Hepatic stellate cell (primary cell): ENCODE measurements at places on chromosomes 12 and 14.

DNA sequence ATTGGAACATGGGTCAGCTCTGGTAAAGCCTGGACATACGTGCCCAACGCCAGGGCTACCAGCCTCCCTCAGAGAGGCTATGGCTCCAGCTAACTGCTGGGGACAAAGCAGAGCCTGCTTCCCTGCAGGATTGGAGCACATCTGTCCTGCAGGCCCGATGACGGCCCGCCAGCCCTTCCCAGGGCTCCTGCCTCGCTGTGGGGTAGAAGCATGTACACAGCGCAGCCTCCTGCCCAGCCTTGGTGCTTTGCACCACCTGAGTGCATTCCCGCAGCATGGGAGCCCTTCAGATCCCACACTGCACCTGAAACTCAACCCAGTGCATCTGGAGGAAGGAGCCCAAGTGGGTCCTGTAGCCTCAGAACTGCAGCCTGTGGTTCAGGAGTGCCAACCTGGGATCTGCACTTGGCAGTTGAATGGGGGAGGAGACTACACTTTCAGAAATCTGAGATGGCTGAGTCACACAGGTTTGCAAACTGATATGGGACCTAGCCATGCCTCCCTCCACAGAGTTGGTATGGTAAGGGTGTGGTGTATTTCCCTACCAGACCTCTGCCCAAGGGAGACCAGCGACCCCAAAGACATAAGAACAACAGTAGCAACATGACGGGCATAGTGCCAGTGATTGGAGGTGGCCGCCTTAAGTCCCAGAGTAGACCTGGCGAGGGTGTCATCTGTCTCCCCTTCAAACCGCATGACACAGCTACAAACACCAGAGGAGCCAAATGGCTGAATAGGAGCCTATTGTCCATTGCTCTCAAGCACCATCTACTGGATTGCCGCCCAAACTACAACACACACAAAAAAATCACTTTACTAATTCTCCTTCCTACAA is 273.9 kb upstream of the MIS18BP1 start:
- peak; percentile 8 for DNase-seq

DNA sequence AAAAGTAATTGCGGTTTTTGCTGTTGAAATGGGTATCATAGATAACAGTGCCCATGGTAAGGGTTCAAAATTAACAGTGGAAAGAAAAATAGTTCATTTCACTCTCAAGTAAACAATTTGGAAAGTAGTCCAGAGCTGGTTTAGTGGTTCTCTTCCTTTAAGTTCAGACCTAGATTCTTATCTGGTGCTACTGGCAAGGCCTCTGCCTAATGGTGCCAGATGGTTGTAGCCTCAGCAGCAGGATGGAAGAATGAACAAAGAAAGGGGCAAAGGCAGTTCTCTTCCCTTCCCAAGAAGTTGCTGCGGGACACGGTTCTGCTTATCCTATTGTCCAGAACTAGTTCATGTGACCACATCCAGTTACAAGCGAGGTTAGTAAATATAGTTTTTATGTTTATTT is 10.5 kb downstream of the ARG2 start:
- DNase-seq: no peak

GRCh38 chr12:23816394-23816851 is 133.0 kb downstream of the SOX5 start:
- no peak for DNase-seq

DNA sequence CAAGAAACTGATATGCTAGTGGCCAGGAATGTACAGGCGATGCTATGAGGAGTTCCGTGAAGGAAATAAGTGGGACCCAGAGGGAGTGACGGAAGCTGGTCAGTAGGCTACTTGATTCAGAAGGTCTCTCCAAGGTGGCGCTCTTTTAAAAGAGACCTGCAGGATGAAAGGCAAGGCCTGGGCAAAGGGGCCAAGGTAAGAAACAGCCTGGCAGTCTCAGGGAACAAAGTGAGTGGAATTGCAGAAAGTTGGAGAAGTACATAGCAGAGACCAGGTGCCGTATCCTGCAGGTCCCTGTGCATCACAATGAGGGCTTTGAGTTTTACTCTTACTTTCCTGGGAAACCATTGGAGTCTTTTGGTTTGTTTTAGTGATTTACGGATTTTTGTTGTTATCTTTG is 905.6 kb downstream of the BCL11B start:
- no peak for DNase-seq

DNA sequence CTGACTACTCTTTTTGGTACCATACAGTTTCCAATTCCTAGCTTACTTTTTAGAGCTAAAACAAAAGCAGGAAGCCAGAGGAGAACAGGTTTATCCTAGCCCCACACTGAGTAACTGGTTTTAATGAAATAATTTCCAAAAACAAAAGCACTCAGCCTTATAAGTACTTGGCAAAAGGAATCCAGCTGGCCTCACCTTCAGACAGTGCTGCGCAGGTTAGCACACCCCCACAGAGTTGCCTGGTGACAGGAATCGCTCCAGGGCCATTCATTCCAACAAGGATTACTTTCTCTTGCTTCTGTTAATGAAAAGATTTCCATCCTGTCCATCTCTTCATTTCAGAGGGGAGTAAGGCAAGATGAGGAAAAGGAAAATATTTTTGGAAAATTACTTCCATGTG is 84.6 kb downstream of the SCFD1 start:
- DNase-seq: no peak

DNA sequence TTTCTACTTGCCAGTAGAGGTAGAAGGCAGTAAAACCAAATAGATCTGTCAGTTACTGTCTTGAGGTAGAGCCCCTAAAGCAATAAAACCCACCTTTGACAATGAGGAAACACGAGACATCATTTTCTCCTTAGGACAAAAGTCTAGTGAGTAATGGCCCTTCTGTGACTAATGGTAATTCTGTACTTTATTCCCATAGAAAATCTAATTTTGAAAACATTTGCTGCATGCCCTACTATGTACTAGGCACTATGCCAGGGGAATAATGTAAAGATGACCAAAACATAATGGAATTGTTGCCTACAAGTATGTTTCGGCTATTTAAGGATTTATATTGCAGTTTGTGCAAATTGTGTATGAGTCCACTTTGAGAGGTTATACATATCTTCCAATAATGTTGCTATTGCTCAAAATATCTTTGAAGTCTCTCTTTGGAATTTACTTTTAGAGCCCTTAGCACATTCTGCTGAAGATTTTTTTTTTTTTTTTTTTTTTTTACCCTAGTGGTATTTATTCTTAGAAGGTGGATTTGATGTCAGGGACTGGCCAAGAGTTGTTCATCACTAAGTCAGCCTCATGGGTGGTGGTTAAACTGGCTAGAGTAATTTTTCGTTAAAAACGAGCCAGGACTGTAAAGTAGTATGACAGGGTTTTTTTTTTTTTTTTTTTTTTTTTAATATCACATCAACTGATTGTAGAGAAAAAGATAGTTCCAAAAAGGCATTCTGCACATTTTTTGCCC is 109.7 kb downstream of the CRADD start:
- no peak for DNase-seq

DNA sequence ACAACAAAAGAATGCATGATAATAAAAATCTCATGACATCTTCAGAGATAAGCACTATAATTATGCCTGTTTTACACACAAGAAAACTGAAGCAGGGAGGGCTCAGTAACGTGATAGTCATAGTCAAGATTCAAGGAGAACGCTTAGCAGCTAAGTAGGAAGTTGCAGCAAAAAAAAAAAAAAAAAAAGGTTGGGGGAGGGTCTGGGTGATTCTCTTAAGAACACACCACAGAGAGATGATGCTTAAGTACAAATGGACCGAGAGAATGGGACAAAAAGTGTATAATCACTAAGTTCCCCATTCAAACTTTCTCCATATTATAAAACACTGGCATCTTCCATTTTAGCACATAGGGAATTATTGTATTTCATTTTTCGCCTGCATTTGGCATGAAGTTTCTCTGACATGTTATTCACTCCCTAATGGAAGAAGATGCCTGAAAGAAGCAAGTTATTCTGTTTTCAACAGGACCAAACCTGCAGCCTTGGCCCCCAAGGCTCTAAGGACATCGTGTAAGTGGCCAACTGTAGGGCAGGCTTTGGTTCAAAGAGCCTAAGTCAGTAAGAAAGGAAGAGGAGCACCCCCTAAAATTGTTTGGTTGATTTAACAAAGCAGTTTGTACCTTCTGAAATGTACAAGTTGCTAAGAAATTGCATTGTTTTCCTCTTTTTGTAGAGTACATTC is 142.9 kb upstream of the TMPO start:
- DNase-seq: no peak

DNA sequence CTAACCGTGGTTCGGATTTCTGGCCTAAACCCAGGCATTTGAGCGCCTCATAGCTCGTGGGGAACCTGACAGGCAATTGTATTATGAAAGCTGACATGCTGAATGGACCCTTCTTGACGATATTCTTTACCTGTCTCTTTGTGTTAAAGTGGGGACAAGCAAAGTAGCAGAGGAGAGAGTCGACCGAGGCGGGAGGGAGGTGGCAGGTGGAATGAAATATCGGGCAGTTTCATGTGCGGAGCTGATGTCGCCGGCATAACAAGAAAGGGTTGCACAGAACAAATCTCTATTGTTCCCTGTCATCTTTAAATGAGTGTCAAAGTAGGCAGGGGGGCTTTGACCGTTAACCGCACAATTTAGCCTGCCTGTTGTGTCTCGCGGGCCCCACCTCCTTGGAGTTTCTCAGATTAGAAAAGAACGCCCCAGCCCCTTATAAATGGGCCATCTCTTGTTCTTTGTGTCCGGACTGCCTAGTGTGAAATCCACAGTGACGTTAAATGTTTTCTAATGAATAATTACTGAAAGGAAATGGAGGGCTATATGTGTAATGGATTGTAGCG is 11.5 kb downstream of the MYO1H start:
- no peak for DNase-seq

- DNase-seq: peak; percentile 54
Observed at GRCh38 chr14:24430682-24431568, 1.2 kb downstream of the KHNYN start.

- no peak for DNase-seq
Observed at GRCh38 chr14:78254911-78255461, 84.8 kb downstream of the NRXN3 start.
